Uterus (tissue), 4 donors: ENCODE measurements at places on chromosomes 13 and 19. TPM values are rescaled to one million over a fixed set of nuclear protein-coding genes. Genes with fewer than 3 reads are reported as not detected.

GRCh38 chr19:32676186-32676894, 692 bp downstream of the RGS9BP start:
- H3K36me3 ChIP-seq, result no peaks in the 10 kb centered on the region
- no peak for DNase-seq
- H3K4me3 ChIP-seq, result peak overlapping the region; percentile 69
- no peaks in the 10 kb centered on the region for H3K27me3 ChIP-seq
- no peaks in the 10 kb centered on the region for H3K4me1 ChIP-seq

- DNase-seq, result no peak
- H3K4me3 ChIP-seq, result no peak overlapping the region
- no peak overlapping the region for H3K27ac ChIP-seq
- no peaks in the 10 kb centered on the region for H3K4me1 ChIP-seq
- no peaks in the 10 kb centered on the region for H3K36me3 ChIP-seq
Measured at GRCh38 chr13:85316506-85317025, 482.7 kb downstream of the SLITRK6 start.

DNA sequence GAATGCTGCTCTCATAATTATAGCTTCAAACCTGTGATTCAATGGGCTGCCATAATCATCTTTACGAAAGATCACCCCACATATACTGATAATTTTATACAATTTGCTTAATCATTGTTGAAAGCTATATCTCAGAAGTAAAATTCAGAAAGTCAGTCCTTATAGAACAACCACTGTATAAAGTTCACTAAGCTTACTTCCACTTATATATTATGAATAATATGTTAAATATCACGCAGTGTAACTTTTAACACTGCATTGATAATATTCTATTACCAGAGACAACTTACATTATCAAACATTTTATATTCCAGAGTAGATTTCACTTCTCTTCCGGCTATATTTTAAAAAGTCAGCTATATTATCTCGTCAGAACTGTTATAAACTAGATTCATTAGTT, 550.1 kb upstream of the PCDH20 start:
- no peak for DNase-seq
- H3K27me3 ChIP-seq, result no peaks in the 10 kb centered on the region
- no peaks in the 10 kb centered on the region for H3K36me3 ChIP-seq
- H3K27ac ChIP-seq, result no peak overlapping the region
- H3K4me1 ChIP-seq, result no peaks in the 10 kb centered on the region

Gene PGLYRP2
- total RNA-seq, result not detected

Gene WDR87
- not detected for total RNA-seq

DNA sequence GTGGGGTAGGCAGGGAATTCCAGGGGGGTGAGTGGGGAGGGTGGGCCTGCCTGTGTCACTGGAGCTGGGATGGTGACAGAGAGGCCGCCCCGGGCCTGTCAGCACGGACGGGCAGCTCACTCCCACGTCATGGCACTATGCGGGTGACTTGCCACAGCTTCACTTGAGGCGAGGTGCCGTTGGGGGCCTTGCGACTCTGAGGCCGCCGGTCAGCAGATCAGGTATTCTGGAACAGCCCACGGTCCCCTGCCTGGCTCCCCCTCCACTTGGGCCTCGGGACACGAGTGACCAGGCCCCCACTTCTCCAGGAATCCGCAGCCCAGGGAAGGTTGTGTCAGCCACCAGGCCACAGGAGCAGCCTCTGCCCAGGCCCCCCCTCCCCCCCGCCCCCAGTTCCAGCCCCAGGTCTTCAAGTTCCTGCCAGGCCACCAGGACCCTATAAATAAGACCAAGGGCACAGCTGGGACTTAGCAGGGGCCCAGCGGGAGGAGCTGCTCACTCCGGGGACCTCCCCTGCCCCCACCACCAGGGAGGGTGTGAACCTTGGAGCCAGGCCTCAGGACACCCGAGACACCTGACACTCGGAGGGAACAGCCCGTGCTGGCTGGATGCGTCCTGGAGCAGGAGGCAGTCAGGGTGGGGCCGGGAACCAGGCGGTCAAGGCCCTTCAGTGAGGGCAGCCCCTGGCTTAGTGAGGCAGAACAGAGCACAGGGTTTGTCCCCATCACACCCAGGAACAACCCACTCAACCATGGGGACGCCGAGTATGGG, 2.7 kb upstream of the MIDN start:
- H3K27me3 ChIP-seq, result no peaks in the 10 kb centered on the region
- H3K4me3 ChIP-seq, result no peak overlapping the region
- DNase-seq, result peak; percentile 50
- peak overlapping the region; percentile 88 for H3K27ac ChIP-seq

DNA sequence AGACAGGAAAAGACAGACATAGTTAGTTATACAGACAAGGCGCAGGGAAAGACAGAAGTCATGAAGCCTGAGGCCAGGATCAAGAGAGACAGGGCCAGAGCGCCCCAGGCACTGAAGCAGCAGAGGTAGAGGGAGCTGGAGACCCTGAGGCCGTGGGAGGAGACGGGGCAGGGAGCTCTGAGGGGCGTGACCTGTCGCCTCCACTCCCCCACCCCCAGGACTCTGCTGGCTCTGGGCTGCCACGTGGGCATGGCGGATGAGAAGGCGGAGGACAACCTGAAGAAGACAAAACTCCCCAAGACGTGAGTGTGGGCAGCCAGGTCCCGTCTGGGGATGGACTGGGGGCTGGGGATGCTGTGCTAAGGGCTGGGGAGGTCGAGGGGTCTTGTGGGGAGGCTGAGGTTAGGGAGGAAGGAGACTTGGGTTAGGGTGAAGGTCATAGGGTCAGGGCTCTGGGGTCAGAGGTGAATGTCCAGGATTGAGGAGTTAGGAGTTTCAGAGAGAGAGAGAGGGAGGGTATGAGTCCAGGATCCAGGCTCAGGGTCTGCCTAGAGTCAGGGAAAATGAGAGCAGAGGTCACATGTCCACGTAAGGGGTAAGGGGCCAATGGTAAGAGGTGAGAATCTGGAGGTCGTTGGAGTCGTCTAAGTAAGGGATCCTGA, 31.1 kb downstream of the RYR1 start:
- H3K4me1 ChIP-seq, result no peaks in the 10 kb centered on the region
- H3K27ac ChIP-seq, result no peak overlapping the region
- no peak overlapping the region for H3K4me3 ChIP-seq
- H3K27me3 ChIP-seq, result no peaks in the 10 kb centered on the region

Gene DIRAS1
- 1.0 TPM for total RNA-seq

Gene ZNF491
- 10.9 TPM for total RNA-seq

Gene FFAR2
- not detected for total RNA-seq

Gene FGF9
- 0.51 TPM for total RNA-seq

DNA sequence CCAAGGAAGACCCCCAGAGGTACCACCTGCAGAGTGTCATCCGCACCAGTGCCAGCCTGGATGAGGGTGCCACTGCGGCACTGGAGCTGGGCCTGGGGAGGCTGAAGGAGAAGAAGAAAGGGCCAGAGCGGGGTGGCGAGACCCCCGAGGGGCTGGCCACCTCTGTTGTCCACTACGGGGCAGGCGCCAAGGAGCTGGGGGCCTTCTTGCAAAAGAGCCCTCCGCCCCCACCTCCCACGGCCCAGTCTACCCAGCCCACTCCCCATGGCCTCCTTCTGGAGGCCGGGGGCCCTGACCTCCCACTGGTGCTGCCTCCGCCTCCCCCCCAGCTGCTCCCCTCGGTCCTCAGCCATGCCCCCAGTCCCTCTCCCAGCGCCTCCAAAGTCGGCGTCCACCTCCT, 5.4 kb downstream of the PRR12 start:
- H3K27me3 ChIP-seq, result no peaks in the 10 kb centered on the region
- no peaks in the 10 kb centered on the region for H3K4me1 ChIP-seq
- no peak overlapping the region for H3K27ac ChIP-seq
- no peak overlapping the region for H3K4me3 ChIP-seq
- no peaks in the 10 kb centered on the region for H3K36me3 ChIP-seq
- no peak for DNase-seq
